ENCODE measurements at places on chromosomes 13 and 19. TPM values are rescaled to one million over a fixed set of nuclear protein-coding genes. Genes with fewer than 3 reads are reported as not detected.

The SHISA7 gene
- not detected for total RNA-seq

The GPR4 gene
- total RNA-seq = not detected

The ZNF700 gene
- total RNA-seq = 10.7 TPM

The MEDAG gene
- total RNA-seq = not detected

The CAB39L gene
- 5.7 TPM for total RNA-seq

The SLC25A41 gene
- 0.48 TPM for total RNA-seq

The TUBB4A gene
- total RNA-seq = 7.4 TPM

The HIPK4 gene
- not detected for total RNA-seq

The FLT1 gene
- 2.7 TPM for total RNA-seq

The PTGER1 gene
- 0.53 TPM for total RNA-seq

The CASP14 gene
- not detected for total RNA-seq

The FFAR3 gene
- total RNA-seq = 0.42 TPM

The FOXA3 gene
- 0.52 TPM for total RNA-seq

The ANGPTL8 gene
- not detected for total RNA-seq

The MEIS3 gene
- total RNA-seq = not detected

The MISP gene
- not detected for total RNA-seq

The AMER2 gene
- not detected for total RNA-seq

The SEMA6B gene
- total RNA-seq = not detected

The CCDC97 gene
- 22.9 TPM for total RNA-seq

The CPT1C gene
- total RNA-seq = 0.61 TPM

The ZNF296 gene
- total RNA-seq = 8.1 TPM

The CABP5 gene
- total RNA-seq = not detected

The WDR87 gene
- total RNA-seq = not detected

The PRSS57 gene
- total RNA-seq = not detected

The PEG3 gene
- total RNA-seq = not detected

The CARS2 gene
- total RNA-seq = 89.4 TPM

The ATP8B3 gene
- 1.7 TPM for total RNA-seq

The PRTN3 gene
- not detected for total RNA-seq

The CD22 gene
- total RNA-seq = 0.13 TPM

The ATP4A gene
- not detected for total RNA-seq

The WDR88 gene
- total RNA-seq = not detected

The PABPC3 gene
- 0.57 TPM for total RNA-seq

The ZNF44 gene
- total RNA-seq = 6.9 TPM

The IL27RA gene
- 60.1 TPM for total RNA-seq

The GET3 gene
- 91.0 TPM for total RNA-seq

The RHPN2 gene
- 3.5 TPM for total RNA-seq

The ZNF85 gene
- total RNA-seq = 12.6 TPM

The SWSAP1 gene
- 2.6 TPM for total RNA-seq

The SOX1 gene
- total RNA-seq = not detected

The ZNF441 gene
- 4.7 TPM for total RNA-seq

The MRPS31 gene
- total RNA-seq = 42.2 TPM

The NFIX gene
- 2.2 TPM for total RNA-seq

The LILRA1 gene
- not detected for total RNA-seq

The FAM124A gene
- 0.13 TPM for total RNA-seq

The HSD17B14 gene
- 0.44 TPM for total RNA-seq

The PSG2 gene
- not detected for total RNA-seq

The ZNF550 gene
- 10.0 TPM for total RNA-seq

The SRRM5 gene
- total RNA-seq = 0.08 TPM

The WTIP gene
- 0.50 TPM for total RNA-seq

The ZNF471 gene
- 0.40 TPM for total RNA-seq
